ENCODE measurements at places on chromosomes 7 and 10.

DNA sequence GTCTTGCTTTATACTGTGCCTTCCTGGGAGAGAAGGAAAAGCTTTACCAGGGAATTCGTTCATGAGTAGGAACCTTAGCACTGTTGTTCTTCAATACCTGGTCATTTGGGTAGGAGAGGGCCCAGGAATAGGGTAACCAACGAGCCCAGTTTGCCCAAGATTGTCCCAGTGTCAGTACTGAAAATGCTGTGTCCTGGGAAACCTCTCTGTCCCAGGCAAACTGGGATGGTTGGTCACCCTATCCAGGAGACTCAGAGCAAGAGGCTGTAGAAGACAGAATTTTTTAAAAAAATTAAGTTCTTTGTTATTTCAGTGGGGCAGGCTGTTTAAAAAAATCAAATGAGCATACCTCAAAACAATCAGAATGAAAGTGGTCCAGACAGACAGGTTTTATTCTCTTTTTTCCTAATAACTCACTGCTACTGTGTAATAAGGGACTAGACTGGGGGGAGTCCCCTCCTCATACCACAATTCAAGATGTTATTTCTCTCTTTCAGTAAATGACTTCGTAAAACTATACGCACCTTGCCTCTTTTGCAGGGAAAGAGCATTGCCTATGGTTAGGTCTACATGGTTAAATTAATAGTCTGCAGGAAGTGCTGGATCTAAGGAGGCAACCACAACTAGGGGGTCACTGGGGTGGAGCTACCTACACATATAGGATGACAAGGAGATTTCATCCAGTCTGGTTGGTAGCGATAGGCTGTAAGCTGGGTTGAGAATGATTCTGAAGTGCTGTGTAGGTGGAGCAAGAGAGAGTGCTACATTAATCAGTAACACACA is 41.1 kb upstream of the FAM133B start:
- no peak for DNase-seq

- no peak for DNase-seq
These were observed 26.0 kb downstream of the NUP42 start for GRCh38 chr7:23207884-23208283.

DNA sequence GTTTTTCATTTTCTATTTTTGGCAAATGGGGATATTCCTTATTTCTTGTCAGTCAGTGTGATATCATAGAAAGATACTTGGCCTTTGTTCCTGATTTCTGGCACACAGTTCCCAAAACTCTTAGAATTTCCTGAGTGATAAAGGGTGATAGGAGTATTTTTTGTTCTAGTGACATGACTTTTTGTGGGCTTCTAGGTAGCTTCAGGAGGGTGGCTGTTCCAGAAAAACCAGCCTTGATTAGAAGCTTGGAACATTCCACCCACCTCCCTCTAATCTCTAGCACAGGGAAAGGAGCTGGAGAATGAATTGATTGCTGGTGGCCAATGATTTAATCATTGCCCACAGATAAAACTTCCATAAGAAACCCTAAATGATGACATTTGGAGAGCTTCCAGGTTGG is 17.2 kb upstream of the BPGM start:
- DNase-seq: no peak

DNA sequence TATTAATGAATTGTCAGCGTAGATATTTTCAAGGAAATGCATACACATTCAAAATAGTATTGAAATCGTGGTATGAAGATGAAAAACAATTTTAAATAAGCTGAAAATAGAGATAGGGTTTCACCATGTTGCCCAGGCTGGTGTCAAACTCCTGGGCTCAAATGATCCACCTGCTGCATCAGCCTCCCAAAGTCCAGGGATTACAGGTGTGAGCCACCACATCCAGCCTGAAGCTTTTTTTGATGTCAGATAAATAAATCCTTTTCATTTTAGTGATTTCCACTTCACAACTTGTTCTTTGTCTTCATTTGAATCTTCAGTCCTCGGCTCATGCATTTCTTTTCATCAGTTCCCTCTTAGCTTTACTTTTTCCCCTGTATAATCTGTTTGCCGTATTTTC is 4.6 kb downstream of the CDK13 start:
- no peak for DNase-seq

GRCh38 chr7:50783303-50783702 is 607 bp upstream of the GRB10 start:
- DNase-seq: no peak

- no peak for DNase-seq
These were observed 14.1 kb upstream of the CXCL12 start for GRCh38 chr10:44398747-44399658.

GRCh38 chr7:31734456-31734855 is 47.4 kb downstream of the PPP1R17 start:
- DNase-seq: no peak
